Activated T-cell treated with anti-CD3 and anti-CD28 coated beads for 1 hour (primary cell): ENCODE measurements at places on chromosomes 1 and 21.

DNA sequence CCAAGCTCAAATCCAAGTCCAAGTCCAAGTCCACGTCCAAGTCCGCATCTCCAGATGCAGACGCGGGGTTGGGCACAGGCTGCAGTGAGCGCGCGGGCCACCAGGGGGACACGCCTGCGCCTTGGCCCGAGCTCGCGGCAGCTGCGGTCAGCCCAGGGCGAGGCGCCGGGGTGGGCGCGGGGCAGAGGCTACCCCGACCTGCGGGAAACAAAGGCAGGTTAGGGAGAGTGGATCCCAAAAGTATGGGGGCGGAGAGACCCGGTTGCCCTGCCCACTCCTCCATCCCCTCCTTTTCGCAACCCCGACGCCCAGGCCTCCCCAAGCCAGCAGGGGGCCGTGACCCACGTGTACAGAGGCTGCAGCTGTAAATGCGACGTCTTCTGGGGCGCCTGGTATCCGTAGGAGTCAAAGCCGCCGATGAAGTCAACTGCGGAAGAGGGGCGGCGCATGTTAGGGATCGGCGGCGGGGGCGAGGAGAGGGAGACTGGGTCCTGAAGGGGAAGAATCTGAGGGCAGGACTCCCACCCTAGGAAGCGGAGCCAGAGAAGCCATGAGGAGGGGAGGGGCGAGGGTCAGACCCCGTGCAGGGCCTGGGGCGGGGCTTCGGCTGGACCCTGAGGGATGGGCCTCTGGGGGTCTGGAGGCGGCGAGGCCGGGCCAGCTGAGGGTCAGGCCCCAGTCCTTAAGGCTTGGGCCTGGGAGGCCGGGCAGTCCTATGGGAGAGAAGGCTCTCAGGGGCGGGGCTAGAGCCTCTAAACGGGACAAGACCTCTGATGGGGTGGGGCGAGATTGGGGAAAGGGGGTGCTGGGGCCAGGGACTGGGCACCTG lies 58.0 kb downstream of the NKAIN1 start:
- DNase-seq = no peak

DNA sequence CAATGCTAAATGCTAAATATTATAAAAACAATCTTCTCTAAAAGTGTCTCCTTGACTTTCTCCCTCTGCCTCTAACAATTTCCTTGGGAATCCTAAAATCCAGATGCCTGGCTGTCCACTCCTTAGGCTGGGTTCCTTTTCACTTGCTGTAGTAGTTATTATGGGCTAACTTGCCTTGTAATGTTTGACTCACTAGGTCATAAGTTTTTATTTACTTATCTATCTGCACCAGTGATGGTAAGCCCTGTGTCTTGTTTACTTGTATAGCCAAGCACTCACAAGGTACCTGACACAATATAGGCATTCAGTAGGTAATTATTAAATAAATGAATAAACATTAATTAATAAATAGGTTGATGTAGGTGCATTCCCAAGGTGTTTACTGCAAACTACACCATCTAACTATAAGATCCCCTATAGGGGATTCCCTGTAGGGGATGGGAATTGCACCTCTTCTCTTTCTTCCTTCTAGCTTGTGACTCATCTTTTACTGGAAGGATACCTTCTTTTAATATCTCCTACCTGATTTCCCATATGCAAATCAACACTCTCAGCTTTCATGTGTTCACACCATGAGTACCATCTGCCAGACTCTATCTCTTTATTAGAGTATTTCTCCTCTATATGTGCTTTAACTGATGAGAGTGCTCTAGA lies 14.7 kb upstream of the CHIA start:
- DNase-seq = no peak

- DNase-seq = no peak
Observed at GRCh38 chr1:245201827-245202226, 47.0 kb downstream of the KIF26B start.

GRCh38 chr1:208951908-208952307 lies 631.6 kb upstream of the CAMK1G start:
- DNase-seq = no peak

DNA sequence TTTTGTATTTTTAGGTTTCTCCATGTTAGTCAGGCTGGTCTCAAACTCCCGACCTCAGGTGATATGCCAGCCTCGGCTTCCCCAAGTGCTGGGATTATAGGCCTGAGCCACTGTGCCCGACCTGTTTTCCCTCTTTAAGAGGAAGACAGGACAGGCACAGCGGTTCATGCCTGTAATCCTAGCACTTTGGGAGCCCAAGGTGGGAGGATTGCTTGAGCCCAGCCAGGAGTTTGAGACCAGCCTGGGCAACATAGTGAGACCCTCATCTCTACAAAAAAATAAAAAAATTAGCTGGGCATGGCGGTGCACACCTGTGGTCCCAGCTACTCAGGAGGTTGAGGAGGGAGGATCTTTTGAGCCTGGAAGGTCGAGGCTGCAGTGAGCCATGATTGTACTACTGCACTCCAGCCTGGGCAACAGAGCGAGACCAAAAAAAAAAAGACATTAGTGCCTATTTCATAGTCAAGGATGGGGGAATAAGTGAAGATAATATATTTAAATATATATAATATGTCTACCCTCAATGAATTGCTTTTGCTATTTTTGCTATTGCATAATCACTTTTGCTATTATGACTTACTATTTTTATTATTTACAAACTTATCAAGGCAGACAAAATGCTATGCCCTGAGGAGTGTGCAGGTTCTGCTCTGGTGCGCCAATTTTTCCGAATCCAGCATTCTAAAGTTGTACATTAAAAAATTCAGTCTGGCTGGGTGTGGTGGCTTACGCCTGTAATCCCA lies 17.7 kb downstream of the MARCKSL1 start:
- DNase-seq = no peak

GRCh38 chr1:167587872-167588271 lies 34.3 kb upstream of the CREG1 start:
- DNase-seq = no peak

- DNase-seq = no peak
Observed at GRCh38 chr1:18927082-18927653, 24.8 kb upstream of the ALDH4A1 start.

DNA sequence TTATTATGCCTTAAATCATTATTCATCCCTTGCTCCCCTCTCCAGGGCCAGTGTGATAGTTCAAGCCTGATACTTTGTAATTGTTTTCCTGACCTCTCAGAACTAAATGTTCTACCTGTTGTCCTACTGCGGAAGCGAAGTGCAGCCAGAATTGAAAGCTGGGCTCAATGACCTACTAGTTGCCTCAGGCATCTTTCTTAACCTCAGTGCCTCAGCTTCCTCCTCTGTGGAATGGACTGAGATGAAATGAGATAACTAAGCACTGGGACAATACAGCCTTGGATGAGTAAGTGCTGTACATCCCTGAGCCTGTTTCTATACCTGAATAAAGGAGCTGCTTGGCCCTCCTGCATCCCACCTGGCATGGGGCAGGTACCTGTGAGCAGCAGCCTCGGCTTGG lies 26.4 kb downstream of the COL16A1 start:
- DNase-seq = no peak

DNA sequence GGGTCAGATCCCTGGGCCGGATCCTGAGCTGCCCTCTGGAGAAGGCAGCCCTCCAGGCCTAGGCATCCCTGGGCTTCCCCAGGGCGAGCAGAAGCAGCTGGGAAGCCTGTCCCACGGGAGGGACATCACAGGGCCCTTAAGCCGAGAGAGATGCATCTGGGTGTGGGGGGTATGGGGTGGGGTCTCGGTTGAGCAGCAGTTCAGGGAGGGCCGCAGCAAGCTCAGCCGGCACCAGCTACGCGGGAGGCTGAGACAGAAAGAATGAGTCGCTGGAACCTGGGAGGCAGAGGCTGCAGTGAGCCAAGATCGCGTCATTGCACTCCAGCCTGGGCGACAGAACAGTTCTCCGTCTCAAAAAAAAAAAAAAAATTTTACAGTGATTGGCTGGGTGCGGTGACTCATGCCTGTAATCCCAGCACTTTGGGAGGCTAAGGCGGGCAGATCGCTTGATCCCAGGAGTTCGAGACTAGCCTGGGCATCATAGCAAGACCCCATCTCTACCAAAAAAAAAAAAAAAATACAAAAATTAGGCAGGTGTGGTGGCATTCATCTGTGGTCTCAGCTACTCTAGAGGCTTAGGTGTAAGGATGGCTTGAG lies 37.7 kb downstream of the RRP1 start:
- DNase-seq = no peak

DNA sequence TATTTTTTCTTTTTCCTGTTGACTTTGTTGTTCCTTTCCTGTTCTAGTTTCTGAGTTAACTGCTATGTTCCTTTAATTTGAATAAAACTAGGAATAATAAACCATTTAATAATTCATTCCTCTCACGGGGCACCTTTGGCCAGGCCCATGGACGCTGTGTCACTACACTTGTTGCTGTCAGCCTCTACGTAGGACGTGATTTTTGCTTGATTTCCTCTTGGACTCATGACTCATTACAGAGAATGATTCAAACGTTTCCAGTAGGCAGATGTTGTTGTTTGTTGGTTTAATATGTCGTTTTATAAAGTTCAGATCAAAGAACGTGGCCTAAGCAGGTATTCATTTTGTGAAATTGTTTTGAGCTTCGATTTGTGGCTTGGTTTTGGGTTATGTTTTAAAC lies 9.1 kb upstream of the SLC19A1 start:
- no peak for DNase-seq

DNA sequence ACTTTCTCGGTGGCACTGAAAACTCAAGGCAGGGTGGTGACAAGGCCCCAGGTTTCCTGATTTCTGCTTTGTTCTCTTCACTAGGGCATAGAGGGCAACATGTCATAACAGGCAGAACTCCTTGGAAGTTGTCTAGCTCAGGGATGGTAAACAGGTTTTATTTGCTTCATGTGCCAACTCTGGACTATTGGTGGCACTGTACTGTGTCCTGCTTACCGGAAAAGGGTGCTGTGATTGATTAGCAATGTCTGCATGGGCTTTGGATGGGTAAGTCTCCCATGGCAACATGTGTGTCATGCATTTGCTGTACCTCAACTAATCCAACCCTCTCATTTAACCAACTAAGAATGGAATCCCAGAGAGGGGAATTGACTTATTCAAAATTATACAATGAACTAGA lies 70.7 kb upstream of the USP24 start:
- DNase-seq = no peak

DNA sequence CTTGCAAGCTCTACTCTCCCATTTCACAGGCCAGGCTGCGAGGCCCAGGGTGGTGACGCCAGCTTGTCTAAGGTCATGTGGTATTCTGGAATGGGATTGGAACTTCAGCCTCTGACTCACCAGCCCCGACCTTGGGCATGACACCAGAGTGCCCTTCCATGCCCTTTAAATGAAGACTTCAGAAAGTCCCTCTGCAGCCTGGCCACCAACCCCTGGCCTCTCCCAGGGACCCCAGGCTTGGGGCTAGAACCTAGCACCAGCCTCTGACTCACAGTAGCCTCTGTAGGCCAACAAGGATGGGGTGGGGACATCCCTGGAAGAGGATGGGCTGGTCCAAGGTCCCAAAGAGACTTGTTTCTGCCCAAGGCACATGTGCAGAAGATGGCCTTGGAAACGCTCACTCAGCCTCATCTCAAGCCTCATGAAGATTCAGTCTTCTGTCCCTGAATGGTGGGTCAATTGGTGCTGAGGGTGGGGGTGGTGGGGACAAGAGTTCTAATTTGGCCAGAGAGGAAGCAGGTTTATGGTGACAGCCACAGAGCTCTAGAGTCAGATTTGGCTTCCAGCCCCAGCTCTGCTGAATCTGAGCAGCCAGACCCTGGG lies 36.1 kb upstream of the RUNX3 start:
- DNase-seq = no peak

DNA sequence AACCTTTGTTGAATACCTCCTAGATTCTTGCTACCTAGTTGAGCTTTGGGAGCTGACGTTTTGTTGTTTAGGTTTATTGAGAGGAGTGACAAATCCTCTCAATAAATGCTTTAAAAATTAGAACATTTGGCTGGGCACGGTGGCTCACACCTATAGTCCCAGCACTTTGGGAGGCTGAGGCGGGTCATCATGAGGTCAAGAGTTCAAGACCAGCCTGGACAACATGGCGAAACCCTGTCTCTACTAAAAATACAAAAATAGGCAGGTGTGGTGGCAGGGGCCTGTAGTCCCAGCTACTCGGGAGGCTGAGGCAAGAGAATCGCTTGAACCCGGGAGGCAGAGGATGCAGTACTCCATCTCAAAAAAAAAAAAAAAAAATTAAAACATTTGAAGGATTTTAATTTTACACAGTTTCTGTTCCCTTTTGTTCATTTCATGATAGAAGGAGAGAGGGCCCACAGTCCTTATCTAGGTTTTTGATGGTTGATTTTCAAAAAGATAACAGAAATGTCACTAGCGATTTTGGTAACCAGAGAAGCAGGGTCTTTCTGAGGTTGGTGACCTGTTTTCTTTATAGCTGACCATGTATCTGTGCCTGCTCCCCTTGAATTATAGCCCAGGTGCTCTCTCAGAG lies 44.2 kb upstream of the PIGV start:
- DNase-seq = no peak

GRCh38 chr1:40650075-40650474 lies 15.4 kb downstream of the RIMS3 start:
- DNase-seq = no peak

- DNase-seq = no peak
Observed at GRCh38 chr1:229572286-229572685, 13.8 kb upstream of the ABCB10 start.

DNA sequence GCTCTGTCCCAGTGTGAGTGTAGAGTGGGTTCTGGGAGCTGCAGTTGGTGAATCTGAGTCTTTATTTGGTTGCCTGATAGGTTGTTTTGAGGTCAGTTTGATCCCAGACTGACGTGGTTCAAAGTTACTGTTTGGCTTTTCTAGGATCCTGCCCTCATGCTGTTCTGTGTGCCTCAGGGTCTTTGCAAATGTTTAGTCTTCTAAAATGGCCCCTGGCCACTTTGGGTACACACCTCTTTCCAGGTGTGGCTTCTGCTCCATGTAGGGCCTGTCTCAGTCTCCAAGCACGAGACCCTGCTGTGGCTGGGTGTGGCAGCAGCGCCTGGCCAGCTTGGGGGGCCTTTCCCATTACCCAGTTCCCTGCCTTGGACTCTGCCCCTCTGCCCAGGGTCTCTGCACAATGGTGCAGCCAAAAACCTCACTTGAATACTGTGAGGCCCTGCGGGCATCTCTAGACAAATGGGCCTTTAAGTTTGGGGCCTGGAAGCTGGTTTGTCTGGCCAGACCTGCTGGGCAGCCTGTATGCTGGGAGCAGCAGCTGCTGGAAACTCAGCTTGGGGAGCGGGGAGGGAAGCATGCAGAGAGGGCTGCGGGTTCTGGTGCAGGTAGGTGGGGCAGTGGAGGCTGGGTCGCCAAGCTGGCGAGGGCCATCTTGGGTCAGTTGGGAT lies 5.6 kb downstream of the PTPRF start:
- no peak for DNase-seq

- DNase-seq = no peak
Observed at GRCh38 chr1:20266642-20267041, 24.0 kb upstream of the VWA5B1 start.
